Fibroblast of mammary gland (primary cell): ENCODE measurements at places on chromosomes 6 and 20.

DNA sequence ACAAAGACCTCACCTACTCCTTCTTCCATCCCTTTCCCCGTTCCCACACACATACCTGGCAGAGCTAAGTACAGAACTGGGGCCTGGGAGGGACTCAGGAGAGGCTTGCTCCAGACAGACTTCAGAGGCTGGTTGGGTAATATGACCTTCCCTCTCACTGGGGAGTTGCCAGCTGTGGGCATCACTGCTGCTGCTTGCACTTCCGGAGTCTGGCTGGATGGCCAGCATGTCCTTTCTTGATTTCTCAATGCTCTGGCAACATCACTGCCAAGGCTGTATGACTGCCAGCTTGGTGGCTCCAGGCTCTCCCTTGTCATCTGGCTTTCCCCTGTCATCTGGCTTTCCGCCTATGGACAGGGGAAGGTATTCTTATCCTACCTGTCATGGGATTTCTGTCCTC lies 47.8 kb downstream of the CDH22 start:
- no peak for DNase-seq

DNA sequence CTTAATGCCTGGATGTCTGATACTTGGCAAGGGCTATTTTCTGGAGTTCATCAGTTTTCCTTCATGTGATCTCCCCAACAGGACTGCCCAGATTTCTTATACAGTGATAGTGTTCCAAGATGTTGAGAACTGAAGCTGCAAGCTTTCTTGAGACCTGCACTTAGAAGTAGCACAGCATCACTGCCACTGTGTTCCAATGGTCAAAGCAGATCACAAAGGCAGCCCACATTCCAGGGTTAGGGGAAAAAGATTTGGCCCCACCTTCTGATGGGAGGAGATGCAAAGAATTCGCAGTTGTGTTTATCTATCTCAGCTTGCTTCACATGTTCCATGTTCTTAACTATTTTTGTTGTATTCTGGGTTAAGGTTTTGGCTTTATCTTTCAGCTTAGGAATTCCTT lies 78.2 kb downstream of the GPX5 start:
- DNase-seq, result no peak

GRCh38 chr6:116059713-116060571 lies 749 bp downstream of the FRK start:
- peak; percentile 7 for DNase-seq

DNA sequence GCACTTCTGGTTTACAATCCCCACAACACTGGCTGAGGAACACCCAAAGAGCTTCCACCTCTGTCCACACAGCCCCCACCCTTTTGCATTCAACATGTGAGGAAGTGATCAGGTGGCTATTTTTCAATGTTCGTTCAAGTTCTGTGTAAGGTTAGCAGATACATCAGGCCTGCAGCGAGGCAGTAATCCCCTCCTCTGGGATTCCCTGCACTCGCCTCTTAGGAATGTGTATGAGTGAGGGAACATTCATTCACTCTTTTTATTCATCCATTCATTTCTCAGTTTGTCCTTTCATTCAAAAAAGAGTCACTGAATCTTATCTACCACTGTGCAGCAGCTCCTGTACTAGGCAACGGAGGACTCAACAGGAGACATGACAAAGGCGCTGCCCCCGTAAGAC lies 236.4 kb upstream of the PRDM1 start:
- peak; percentile 47 for DNase-seq

DNA sequence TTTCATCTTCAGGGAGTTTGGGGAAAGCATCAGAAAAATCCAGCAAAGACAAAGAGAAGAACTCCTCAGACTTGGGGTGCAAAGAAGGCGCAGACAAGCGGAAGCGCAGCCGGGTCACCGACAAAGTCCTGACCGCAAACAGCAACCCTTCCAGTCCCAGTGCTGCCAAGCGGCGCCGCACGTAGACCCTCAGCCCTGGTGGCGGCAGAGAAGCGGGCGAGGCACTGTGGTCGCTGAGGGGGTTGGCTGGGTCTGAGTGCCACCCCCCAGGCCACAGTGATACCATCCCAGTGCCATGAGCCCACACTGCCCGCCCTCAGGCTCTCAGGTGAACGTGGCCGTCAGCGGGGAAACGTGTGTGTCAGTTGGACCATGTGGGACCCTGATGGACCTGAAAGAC lies 3.2 kb downstream of the MRGBP start:
- no peak for DNase-seq

GRCh38 chr20:12201289-12201991 lies 283.7 kb downstream of the BTBD3 start:
- DNase-seq, result peak; percentile 80

- DNase-seq, result peak; percentile 88
Observed at GRCh38 chr6:131979515-131980337, 28.6 kb upstream of the CCN2 start.

GRCh38 chr6:21587961-21588480 lies 5.5 kb upstream of the SOX4 start:
- DNase-seq, result peak; percentile 52

DNA sequence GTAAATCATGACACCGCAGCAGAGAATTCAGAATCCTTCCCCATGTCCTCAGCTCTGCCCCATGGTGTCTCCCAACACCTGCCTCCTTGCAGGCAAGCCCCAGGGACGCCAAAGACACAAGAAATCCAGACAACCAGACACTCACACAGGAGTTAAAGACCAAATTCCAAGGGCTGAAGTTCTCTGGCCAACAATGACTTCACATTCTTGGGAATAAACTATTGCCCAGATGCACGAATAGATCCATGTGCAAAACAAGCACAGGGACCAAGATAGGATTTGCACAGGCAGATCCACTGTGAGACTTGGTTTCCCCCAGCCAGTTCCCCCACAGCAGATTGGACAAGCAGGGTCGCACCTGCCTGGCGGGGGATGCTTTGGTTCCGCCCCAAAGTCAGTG lies 246.7 kb downstream of the SOD2 start:
- no peak for DNase-seq

- DNase-seq, result no peak
Observed at GRCh38 chr20:34945315-34946077, 10.1 kb downstream of the GSS start.

- DNase-seq, result peak; percentile 68
Observed at GRCh38 chr6:84065693-84066290, 32.2 kb downstream of the MRAP2 start.

DNA sequence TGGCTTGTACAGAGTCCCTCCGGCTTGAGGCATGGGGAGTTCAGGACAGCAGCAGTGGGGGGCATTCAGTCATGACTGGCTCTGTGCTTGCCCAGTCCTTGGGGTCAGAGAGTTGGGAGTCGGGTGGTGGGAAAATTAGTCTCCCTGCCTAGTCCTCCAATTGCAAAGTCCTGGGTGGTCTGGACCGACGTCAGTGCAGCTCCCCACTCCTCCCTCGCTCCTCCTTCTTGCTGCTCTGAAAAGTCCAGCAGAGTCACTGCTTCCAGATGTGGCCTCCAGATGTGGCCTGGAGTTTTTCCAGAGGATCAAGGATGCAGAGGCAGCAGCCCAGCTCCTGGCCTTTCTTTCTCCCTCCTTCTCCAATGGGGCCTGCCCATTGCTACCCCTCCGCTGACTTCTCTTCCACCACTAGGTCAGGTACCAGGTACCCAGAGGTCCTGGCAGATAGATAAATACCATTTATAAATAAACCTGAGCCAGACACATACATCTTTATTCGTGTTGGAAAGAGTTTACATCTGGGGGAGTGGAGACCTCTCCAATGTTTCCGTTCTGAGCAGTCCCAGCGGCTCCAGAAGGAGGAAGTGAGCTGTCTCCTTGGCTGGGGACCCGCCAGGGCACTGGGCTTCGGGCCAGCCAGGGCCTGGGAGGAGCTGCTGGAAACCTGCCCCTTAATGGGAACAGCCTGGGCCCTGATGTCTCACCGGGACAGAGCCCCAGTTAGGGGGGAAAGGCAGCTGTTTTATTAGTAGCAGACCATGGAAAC lies 49.0 kb upstream of the RNF24 start:
- peak; percentile 99 for DNase-seq

DNA sequence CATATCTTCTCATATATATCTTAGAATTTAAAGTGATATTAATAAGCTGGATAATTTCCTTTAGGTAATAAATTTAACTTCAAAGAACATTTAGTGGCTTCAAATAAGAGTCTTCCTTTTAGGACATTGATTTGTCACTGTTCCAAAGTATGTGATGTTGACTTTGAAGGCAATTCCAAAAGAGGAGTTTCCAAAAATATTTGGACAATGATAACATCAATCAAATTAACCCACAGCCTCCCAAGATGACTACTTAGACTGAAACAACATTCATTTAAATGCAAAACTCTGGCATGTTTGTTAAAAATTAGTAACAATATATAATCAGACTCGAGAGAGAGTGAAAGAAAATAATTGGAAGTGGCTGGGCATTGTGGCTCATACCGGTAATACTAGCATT lies 211.1 kb downstream of the OGFRL1 start:
- DNase-seq, result no peak

DNA sequence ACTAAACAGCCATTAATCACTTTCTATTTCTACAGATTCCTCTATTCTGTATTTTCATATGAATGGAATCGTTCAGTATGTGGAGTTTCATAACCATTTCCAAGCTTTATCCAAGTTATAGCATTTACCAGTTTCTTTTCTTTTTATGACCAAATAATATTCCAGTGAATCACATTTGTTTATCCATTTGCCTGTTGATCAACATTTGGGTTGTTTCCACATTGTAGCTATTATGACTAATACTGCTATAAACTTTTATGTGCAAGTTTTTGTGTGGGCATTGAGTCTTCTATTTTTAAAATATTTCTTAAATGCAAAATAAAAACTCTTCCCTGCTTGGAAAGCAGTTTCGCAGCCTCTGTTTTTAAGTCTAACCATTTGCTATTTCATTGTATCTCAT lies 336.4 kb upstream of the OPRM1 start:
- peak; percentile 2 for DNase-seq

GRCh38 chr6:44804016-44804415 lies 416.5 kb downstream of the CDC5L start:
- DNase-seq, result no peak

DNA sequence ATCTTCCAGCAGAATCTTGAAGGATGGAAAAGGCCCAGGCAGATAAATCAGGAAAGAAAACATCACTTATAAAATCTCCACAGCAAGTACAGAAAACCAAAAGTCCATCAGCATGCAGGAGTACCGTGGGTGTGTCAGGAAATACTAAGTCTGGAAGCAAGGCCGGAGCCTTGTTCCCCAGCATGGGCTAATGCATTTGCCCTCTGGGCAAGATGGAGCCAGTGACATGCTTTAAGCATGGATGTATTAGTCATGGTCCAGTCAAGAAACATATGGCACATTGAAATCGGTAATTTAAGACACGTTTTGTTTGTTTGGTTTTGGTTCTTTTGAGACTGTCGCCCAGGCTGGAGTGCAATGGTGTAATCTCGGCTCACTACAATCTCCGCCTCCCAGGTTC lies 506.0 kb upstream of the JARID2 start:
- no peak for DNase-seq

DNA sequence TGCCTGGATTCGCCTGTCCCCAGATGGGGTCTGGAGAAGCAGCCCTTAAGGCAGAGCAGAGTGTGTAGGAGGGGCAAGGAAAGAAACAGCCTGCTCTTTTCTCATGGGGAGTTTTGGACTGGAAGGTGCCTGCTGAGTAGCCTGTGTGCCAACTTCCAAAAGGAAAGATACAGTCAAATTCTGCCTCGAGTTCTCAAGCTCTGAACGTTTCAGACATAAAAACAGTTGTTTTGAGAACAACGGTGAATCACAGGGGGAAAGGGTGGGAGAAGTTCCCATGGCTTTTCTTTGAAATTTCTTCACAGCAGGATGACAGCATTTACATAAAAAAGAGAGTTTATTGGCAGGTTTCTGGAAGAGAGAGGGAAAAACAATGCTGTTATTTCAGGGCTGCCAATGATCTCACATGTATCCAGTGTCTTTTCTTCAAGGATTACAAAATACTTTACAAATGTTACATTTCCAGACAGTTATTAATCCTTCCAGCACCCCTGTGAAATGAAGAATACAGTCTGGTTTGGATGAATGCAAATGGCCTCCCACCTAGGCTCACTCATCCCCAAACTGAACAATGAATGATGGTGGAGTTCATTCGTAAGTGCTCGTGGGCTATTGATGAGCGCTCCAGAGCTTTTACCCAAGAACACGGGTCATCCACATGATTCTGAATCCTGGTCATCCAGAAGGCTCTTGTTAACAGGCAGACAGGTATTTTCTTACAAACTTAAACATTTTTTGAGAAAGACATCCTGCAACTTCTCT lies 33.8 kb upstream of the ECI2 start:
- DNase-seq, result peak; percentile 69

DNA sequence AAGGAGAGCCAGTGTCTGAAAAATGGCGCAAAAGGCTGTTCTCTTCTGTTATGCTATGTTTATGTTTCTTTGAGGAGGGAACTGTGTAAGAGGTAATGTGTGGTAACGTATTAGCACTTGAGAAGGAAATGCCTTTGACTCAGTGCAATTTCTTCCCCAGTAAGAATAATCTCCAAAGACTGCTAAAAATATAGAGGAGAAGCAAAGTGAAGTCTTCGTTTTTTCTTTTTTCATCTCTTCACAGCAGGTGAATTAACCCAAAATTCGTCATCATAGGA lies 47.1 kb upstream of the IFNGR1 start:
- DNase-seq, result peak; percentile 48

DNA sequence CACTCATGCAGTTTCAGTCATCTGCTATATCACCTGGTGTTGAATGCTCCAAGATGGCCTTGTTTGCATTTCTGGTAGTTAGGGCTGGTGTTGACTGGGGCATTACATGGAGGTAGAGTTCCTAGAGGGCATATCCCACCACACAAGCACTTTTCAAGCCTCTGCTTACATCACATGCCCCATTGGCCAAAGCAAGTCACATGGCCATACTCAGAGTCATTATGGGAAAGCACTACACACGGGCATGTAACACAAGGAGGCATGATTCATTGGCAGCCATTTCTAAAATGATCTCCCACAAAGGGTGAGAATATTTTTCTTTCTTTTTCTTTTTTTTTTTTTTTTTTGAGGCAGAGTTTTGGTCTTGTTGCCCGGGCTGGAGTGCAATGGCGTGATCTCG lies 73.2 kb downstream of the TRMT6 start:
- no peak for DNase-seq

DNA sequence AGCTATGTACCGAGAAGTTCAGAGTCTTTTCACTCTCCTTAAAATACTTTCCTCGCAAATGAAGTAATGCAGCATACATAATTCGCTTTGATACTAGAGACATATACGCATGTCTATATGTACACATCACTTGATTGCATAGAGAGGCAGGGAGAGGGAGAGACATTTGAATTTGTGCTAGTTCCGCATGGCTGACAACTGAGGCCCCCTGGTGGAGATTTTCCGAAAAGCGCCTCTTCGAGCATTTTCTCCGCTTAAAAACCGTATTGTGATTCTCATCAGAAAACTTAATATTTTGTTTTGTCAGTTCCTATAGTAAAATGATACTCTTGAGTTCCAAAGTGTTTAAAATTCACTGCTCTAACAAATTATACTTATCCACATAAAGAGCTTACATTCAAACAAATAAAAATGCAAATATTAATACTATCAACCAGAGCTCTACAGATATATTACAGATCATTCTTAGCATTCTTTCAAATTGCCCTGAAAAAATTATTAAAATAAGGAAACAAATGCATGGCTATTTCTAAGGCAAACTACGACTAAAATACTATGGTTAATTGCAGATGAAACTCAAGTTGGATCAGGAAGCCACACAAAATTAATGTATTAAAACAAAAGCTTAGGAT lies 637 bp downstream of the MYLK4 start:
- DNase-seq, result peak; percentile 61
